ENCODE measurements at places on chromosomes 1 and 21. TPM values are rescaled to one million over a fixed set of nuclear protein-coding genes. Genes with fewer than 3 reads are reported as not detected.

PGLYRP3 gene
- total RNA-seq = not detected

PERM1 gene
- total RNA-seq = 0.54 TPM

- no peaks in the 10 kb centered on the region for H3K36me3 ChIP-seq
- no peak for DNase-seq
- H3K4me3 ChIP-seq = no peak overlapping the region
- no peaks in the 10 kb centered on the region for H3K27me3 ChIP-seq
- H3K27ac ChIP-seq = no peak overlapping the region
- H3K4me1 ChIP-seq = peaks cover 33% of the 10 kb centered on the region
These were observed 52.0 kb downstream of the FOXJ3 start for GRCh38 chr1:42282867-42283583.

DNA sequence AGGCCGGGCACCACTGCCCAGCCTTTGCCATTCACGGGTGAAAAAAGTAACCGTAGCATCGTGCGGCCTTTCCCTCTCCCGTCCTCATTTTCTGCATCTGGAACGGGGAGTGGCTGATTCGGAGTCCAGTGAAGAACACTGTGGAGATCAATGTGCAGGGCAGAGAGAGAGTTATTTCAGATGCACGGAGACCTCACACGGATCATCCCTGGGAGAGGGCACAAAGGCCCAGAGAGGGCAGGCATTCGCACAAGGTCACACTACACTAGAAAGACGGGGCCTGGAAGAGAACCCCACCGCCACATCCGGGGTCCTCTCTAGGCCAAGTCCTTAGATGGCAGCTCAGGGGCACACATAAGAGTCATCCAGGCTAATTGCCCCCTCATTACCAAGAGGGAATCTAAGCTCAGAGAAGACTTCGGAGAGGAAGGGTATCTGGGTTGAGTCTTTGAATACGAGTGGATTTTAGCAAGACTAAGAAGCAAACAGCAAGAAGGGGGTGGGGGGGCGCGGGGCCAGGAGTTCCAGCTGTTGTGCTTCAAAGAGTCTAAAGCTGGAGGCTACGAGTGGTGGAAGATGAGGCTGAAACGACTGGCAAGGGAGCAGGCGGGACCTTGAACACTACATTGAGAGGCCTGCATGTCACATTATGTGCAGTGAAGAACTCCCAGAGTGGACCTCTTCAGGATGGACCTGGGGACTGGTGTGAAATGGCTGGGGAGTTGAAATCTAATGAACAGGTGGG, 857 bp downstream of the GPX7 start:
- H3K27ac ChIP-seq = peak overlapping the region; percentile 71
- H3K27me3 ChIP-seq = no peaks in the 10 kb centered on the region
- DNase-seq = no peak
- peak overlapping the region; percentile 79 for H3K4me3 ChIP-seq
- H3K4me1 ChIP-seq = peaks cover 44% of the 10 kb centered on the region
- peaks cover 13% of the 10 kb centered on the region for H3K36me3 ChIP-seq

DNA sequence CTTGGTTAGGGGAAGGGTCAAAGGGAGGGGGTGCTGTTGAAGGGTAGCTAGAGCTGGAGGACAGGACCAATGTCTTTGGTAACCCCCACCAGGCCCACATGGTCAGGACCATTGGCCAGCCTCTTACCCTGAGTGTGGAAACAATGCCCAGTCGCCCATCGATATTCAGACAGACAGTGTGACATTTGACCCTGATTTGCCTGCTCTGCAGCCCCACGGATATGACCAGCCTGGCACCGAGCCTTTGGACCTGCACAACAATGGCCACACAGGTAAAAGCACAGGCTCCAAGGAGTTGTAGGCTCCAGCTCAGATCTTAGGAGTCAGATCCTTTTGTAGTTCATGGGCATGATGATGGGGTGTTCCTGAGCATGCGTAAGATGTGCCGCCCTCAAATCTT, 3.8 kb downstream of the CA14 start:
- no peak for DNase-seq
- peaks cover 6% of the 10 kb centered on the region for H3K4me1 ChIP-seq
- H3K36me3 ChIP-seq = peaks cover 17% of the 10 kb centered on the region
- no peak overlapping the region for H3K4me3 ChIP-seq
- no peak overlapping the region for H3K27ac ChIP-seq

- H3K36me3 ChIP-seq = no peaks in the 10 kb centered on the region
- no peak overlapping the region for H3K27ac ChIP-seq
- H3K27me3 ChIP-seq = no peaks in the 10 kb centered on the region
- peaks cover 7% of the 10 kb centered on the region for H3K4me1 ChIP-seq
- H3K4me3 ChIP-seq = no peak overlapping the region
- no peak for DNase-seq
These were observed 2.8 kb upstream of the C1orf162 start for GRCh38 chr1:111471012-111471411.

DNA sequence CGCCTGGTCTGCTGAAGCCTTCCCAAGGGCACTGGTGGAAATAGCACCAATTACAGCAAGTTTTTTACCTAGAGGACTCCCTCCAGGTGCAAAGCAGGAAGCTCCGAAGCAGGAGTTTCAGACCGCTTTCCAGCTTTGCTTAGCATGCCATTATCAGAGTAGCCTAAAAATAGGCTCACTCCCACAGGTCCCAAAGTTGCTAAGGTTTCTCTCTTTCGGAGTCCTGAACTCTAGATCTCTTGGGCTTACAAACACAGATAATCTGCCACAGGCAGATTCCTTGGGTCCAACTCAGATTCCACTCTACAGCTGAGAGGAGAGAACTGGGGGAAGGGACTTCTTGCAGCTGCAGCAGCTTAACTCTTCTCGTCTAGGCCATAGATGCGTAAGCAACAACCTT, 22.5 kb downstream of the ZMYND12 start:
- no peaks in the 10 kb centered on the region for H3K36me3 ChIP-seq
- no peak overlapping the region for H3K4me3 ChIP-seq
- no peaks in the 10 kb centered on the region for H3K27me3 ChIP-seq
- no peak overlapping the region for H3K27ac ChIP-seq
- no peak for DNase-seq

Measured in thoracic aorta (tissue), 2 donors.